ENCODE measurements at places on chromosomes 16 and 17.

GRCh38 chr17:57260325-57261083 is 4.2 kb downstream of the MSI2 start:
- DNase-seq = no peak

DNA sequence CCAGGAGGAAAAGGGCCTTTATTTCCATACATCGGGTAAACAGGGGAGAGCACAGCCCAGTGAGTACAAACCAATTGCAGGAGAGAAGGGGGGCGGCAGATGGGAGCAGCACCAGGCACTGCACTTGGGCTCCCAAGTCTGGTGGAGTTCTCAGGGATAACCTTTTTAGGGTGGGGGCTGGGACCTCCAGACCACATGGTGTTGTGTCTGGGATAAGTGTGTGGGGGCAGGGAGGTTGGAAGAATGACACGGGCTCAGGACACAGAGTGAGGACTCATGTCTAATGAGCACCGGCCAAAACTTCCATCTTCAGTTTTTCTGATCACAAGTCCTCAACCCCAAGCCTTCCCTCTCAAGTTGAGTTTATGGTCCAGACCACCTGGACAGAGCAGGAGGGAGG is 30.6 kb downstream of the PIPOX start:
- DNase-seq = peak; percentile 18

DNA sequence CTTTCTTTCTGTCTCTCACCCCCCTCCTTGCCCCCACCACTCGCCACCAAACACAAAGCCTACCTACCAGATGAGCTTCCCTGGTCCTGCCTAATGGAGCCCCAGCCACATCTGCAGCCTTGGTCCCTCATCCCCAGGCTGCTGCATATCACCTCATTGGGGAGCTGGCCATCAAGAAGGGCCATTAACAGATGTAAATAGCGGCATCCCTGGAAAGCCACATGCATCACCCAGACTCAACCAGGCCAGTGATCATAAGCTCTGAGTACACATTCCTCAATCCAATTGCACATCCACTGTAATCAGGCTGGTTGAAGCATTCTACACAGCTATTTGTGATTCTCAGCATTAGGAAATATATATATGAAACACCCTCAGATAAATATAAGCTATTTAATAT is 211.7 kb upstream of the C17orf78 start:
- no peak for DNase-seq

DNA sequence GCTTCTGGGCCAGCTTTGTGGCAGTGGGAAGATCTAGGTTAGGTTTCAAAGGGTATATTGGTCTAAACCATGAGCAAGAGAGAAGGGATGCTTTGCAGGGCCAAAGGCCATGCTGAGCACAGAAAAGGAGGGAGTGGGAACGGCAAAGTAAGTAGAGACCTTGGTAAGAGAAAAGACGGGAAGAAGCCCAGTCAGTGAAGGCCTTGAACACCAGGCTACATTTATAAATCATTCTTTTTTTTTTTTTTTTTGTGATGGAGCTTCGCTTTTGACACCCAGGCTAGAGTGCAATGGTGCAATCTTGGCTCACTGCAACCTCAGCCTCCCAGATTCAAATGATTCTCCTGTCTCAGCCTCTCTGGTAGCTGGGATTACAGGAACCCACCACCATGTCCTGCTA is 18.1 kb downstream of the TOM1L2 start:
- no peak for DNase-seq

GRCh38 chr17:57454729-57455062 is 198.4 kb downstream of the MSI2 start:
- no peak for DNase-seq

DNA sequence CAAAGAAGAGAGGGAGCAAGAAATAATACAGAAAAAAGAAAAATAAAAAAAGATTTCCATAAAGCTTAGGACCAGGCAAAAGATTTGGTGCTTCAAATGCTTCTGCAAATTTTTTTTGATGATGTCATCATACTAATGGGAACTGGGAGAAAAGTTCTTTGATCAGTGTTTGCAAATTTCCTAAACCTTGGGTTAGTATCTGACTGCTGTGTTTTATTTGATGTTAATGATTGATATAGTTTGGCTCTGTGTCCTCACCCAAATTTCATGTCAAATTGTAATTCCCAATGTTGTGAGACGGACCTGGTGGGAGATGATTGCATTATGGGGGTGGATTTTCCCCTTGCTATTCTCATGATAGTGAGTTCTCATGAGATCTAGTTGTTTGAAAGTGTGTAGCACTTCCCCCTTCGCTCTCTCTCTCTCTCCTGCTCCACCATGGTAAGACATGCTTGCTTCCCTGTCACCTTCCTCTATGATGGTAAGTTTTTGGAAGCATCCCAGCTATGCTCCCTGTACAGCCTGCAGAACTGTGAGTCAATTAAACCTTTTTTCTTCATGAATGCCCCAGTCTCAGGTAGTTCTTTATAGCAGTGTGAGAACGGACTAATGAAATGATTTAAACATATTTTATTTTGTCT is 72.6 kb downstream of the TMEM100 start:
- no peak for DNase-seq

DNA sequence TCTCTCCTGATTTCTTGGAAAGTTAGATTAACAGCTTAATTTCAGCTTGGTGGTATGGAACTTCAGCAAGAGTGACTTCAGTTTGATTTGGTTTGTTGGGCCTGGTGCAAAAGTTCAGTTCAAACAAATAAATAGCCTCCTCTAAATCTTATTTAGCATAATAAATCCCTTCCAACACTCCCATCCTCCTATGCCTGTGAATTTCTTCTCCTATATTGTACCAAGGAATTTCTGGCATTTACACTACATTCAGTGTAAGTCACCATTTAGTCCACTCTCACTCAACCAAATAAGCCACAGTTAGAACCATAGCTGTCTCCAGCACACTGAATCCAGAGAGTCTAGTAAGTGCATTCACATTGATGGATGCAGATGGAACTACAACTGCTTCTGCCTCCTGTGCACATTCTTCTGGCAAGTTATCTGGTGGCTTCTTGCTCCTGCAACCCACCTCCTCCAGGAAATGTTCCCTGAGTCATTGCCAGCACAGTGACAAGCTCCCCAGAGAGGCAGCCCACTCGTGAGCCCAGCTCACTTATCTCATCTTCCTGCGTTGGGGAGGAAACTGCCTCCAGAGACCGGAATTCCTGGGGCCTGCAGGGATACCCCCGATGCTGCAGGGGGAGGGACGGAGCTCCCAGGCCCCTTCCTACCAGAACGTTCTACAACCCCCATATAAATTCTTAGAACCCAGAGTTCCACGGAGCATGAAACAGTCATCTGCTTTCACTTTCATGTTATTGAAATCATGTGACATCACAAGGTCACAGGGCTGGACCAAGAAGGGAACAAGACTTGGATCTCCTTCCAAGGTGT is 318.3 kb downstream of the PHKB start:
- no peak for DNase-seq

GRCh38 chr17:7745748-7746470 is 28.4 kb downstream of the DNAH2 start:
- DNase-seq = no peak

DNA sequence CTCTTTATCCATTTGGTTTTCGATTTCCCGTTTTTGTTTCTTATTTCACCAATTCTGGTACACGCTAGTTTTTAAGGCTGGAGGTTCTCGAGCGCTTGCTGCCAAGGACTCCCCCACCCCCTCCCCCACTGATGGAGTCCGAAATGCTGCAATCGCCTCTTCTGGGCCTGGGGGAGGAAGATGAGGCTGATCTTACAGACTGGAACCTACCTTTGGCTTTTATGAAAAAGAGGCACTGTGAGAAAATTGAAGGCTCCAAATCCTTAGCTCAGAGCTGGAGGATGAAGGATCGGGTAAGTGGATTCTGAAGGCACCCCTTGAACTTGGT is 825 bp downstream of the RPTOR start:
- no peak for DNase-seq

DNA sequence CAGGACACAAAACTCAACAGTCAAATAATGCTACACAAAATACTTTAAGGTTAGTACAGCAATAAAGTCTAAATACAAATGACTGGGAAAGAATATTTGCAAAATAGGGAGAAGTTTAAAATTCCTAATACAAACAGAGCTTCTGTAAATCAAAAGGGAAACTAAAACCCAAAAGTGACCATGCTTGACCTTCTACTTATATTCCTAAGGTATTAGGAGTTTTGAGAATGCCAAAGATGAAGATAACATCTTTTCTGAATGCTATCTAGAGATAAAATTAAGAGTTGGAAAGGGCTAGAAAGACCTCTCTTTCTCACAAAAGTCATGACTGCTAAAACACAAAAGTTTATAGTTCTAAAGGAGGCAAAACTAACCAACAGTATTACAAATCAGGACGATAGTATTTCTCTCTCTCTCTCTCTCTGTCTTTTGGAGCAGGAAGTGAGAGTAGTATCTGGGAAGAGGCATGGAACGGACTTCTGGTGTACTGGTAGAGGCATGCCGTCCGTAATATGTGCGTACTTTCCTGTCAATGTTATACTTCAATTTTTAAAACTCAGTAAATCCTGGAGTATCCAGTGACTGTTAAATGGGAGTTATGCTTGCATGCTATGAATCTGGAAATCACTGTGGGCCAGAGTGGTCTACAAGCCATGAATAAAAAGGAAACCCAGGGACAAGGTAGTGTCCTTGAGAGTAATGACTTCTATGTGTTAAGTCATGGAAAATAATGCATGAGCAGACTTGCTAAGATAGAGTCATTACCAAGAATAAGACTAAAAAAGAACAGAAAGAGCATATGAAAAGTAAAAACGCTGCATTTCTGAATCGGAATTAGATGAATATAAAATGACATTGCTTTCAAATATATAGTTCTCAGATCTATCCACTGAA is 49.7 kb upstream of the ANKFY1 start:
- DNase-seq = no peak

DNA sequence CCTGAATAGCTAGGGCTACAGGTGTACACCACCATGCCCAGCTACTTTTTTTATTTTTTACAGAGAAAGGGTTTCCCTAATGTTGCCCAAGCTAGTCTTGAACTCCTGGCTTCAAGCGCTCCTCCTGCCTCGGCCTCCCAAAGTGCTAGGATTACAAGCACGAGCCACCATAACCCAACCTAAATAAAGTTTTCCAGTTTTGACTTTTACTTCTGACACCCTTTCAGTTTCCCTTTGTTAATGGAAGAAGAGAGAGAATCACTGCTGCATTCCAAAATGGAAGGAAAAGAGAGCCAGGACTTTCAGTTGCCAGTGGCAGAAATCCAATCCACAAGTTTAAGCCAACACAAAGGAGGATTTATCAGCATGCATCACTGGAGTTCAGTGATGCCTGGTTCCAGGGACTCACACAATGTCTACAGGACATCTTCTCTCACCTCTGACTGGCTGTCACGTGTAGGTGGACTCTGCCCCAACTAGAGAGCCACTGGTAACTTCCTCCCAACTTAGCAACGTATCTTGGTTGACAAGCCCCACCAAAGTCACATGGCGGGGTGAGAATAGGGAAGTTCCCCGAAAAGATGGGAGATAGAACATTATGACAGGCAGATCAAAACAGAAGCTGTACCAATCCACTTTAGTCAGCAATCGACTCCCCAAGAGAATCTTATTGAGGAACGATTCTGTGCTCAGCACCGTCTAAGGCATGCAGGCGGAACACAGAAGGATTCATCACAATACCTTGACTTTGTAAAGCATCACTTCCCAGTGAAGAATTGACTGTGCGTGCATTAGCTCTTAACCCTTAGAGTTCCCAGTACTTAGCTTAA is 46.5 kb downstream of the GAS7 start:
- DNase-seq = no peak

GRCh38 chr16:66904846-66905632 is 13.6 kb downstream of the CDH16 start:
- DNase-seq = no peak

DNA sequence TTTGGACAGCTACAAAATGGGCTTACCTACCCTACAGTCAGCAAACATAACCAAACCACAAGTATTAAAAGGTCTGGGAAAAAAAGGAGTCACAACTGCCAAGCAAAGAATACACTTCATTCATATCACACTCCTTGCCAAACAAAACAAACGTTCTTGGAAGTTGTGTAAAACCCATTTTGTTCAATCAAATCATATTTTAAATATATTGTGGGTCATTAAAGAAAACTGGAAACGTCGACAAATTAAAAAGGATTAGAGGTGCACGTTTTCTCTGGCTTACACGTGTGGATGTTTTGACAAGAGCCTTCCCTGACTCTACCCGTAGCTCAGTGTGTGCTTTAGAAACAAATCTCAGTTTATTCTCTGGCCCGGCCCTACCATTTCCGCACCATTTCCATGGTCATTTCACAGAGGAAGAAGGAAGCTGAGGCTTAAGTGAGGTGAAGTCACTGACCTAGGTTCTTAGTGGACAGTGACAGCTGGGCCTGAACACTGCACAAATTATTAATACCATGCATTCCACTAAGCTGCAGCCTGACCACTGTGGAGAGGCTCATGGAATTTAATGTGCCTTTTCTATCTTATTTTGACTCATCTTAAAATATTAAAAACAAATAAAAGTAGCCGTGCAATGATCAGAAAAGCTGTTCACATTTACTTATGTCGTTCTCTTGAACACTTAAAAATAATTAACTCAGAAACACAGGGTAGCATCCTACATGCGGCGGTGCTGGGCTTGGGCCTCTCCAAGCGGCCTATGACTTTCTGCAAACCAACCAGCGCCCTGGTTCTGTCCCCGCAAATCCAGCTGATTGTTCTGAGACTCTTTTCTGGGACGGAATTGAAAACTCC is 968 bp downstream of the CEP112 start:
- no peak for DNase-seq

- DNase-seq = no peak
These were observed 40.6 kb downstream of the ST3GAL2 start for GRCh38 chr16:70398177-70398743.

GRCh38 chr17:70535986-70536385 is 366.7 kb downstream of the KCNJ2 start:
- DNase-seq = no peak

GRCh38 chr16:46789499-46790414 is 41.2 kb downstream of the C16orf87 start:
- DNase-seq = peak; percentile 87

- DNase-seq = no peak
These were observed 74.5 kb downstream of the ERCC4 start for GRCh38 chr16:13994239-13995106.

GRCh38 chr17:55037828-55038227 is 69.3 kb downstream of the STXBP4 start:
- no peak for DNase-seq
